ENCODE measurements at places on chromosomes 11 and 22.
A peak's percentile ranks its signal among the peaks of the same experiment; 100 is the strongest.

GRCh38 chr11:73420136-73420535, 43.9 kb downstream of the RELT start:
- DNase-seq = no peak

- DNase-seq = no peak
These were observed 4.4 kb downstream of the DUSP8 start for GRCh38 chr11:1567721-1568100.

DNA sequence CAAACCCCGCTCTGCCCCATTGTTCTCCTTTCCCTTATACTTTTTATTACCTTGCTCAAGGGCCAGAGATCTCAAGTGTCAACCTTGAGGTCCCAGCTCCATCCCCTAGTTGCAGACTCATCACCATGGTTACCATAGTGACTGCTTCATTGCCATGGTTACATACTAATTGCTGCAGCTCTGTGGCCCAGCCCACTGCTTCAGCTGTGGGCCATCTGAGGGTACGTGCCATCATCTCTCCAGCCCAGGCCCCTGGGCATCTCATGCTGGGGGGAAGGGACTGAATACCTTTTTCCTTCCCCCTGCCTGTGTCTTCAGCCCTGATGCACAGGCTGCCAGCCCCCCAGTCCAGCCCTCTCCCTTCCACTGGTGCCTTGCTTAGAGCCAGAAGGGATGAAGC, 22.2 kb downstream of the TREH start:
- no peak for DNase-seq

- peak; percentile 78 for DNase-seq
These were observed 26.1 kb downstream of the GDPD5 start for GRCh38 chr11:75499423-75500190.

GRCh38 chr11:65414776-65415498, 7.7 kb upstream of the NEAT1 start:
- peak; percentile 14 for DNase-seq

DNA sequence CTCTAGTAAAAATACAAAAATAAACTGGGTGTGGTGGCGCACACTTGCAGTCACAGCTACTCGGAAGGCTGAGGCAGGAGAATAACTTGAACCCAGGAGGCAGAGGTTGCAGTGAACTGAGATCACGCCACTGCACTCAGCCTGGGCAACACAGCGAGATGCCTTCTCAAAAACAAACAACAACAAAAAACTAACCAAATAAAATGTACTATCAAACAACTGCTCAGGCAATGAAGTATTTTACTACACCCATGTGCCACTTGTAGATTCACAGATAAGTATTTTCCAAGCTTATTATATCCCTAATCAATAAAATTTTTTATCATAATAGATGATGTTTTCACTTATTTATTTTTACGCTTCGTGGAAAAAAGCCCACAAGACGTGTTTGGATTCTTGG, 924 bp downstream of the C11orf65 start:
- DNase-seq = no peak

DNA sequence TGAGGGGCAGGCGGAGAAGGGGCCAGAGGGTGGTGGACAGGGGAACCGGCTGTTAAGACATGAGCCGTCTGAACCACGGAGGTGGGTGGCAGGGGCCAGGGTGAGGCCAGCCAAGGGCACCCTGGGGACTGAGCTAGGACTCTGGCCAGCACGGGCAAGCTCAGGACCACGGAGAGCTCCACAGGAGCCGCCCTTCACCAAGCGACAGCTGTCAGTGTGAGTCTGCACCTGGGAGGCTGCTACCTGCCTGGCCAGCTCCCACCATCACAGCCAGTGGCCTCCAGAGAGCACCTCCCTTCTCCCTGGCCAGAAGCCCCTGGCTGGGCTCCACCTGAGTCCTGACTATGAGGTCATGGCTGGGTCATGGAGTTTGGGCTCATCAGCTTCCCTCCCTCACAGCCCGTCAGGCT, 21.6 kb downstream of the MGAT3 start:
- peak; percentile 71 for DNase-seq

GRCh38 chr11:9617940-9618339, 44.5 kb downstream of the WEE1 start:
- DNase-seq = no peak

GRCh38 chr22:16914006-16914405, 88.8 kb upstream of the XKR3 start:
- DNase-seq = no peak

DNA sequence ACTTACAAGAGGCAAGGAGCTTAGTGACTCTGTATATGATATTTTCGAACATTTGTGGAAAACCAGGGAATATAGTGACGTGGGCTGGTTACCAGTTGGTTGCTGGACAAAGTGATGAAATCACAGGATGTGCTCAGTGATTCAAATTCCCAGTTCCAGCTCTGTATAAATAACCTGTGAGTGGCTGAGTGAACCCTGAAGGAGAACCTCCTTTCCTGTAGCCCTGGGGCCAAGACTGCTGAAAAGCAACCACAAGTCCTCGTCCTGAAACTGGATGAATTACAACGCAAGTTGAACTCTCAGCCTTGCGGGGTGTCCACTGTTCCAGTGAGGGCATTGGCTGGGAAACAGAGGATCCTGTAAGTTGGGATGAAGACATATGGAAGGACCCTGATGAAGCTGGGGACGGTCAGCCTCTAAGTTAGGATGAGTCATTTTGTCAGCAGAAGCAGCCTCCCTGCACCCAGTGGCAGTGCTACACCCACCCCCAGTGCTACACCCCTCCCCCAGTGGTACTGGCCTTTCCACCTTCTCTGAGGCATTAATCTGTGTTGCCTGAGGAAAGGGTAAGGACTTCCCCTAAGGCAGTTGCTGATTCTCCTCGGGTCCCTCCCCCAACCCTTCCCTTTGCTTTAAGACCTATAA, 22.0 kb upstream of the CD81 start:
- no peak for DNase-seq

DNA sequence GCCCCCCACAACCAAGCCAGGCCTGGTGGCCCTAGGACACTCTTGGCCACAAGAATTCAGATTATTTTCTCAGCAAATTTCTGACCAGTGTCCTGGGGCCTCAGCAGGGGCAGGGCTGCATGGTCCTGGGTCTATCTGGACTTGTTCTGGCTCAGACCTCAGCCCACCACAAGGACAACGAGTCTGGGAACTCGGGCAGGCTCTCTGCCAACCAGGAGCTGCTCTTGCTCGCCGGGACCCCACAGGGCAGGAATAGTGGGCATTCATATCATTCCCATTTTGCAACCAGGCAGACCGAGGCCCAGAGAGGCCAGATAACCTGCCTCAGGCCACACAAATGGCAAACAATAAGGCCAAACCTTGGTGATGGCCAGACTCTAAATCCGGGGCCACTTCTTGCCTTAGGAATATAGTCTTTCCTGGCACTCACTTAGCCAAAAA, 75.4 kb upstream of the WNT7B start:
- DNase-seq = no peak

GRCh38 chr11:128448200-128448886, 139.0 kb downstream of the ETS1 start:
- DNase-seq = no peak

GRCh38 chr11:27977527-27977926, 130.4 kb downstream of the KIF18A start:
- DNase-seq = no peak

DNA sequence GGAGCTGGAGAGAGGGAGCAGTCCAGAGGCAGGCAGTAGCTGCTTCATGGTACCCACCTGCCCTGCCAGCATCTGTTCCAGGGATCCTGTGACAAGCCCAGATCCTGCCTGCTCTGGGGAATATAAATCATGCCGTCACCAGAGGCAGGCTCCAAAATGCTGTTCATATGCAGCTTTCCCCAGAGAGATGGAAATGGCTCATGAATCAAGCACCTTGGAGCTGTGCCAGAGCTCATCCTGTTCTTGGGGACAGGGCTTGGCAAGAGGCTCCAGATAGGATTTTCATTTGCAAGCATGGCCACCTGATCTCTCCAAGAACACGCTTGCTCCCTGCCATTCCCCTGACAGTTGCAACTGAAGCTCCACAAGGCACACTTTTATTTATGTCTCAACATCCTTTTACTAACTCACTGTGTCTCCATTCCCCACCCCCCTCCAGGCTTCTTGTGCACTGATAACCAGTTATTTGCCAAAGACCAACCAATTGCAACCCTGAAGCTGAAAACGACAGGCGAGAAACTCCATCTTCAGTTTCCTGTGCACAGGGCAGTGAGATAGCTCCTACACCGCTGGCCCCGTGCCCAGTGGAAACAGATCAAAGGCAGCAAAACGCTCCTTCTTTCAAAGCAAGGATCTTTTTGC, 115.8 kb upstream of the PITPNB start:
- DNase-seq = peak; percentile 86

GRCh38 chr22:19750507-19751490, 9.8 kb upstream of the TBX1 start:
- DNase-seq = no peak

- peak; percentile 61 for DNase-seq
These were observed 1.7 kb downstream of the NUDT8 start for GRCh38 chr11:67627812-67628624.

DNA sequence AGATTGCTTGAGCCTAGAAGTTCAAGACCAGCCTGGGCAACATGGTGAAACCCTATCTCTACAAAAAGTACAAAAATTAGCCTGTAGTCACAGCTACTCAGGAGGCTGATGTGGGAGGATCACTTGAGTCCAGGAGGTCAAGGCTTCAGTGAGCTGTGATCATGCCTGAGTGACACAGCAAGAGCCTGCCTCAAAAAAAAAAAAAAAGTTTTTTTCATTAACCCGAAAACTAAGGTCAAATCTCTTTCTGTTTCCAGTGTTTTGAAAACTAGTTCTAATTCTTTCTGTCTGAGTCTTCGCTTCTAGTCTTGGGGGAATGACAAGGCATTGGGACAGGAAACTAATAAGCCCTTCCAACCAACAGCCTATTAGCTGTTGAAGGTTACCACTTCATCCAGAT, 57.6 kb downstream of the LIF start:
- no peak for DNase-seq

DNA sequence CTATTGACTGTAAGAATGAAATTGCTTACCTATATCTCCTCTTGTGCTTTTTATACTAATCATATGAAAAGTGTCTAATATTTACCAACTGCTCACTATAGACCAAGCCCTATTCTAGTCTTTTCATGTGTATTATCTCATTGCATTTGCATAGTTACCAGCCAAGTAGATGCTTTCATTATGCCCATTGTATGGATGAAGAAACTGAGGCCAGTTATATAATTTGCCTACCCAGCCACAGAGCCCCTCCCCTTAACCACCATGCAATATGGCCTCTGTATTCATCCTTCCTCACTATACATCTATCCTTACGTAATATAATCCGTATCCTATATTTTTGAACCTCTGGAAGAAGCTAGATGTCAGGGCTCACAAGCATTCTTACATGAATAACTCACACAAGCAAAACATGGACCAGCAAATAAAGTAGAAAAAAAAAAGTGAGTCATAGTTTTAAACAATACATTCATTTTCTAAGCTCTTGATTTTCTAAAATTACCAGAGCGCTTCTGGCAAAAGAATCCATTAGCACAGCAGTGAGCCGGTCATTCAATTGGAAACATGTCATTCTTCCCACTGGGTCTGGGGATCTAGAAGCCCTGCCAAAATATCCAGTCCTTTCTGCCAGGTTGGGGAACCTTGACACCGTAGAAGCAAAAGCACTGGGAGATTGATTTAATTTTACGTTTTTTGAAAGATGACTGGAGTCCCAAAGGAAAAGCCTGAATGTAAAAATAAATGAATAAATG, 80.0 kb downstream of the C11orf91 start:
- DNase-seq = no peak

- DNase-seq = peak; percentile 46
These were observed 2.8 kb downstream of the CFL1 start for GRCh38 chr11:65854852-65855837.

- peak; percentile 2 for DNase-seq
These were observed 44.4 kb upstream of the KCNQ1OT1 start for GRCh38 chr11:2744166-2744565.

DNA sequence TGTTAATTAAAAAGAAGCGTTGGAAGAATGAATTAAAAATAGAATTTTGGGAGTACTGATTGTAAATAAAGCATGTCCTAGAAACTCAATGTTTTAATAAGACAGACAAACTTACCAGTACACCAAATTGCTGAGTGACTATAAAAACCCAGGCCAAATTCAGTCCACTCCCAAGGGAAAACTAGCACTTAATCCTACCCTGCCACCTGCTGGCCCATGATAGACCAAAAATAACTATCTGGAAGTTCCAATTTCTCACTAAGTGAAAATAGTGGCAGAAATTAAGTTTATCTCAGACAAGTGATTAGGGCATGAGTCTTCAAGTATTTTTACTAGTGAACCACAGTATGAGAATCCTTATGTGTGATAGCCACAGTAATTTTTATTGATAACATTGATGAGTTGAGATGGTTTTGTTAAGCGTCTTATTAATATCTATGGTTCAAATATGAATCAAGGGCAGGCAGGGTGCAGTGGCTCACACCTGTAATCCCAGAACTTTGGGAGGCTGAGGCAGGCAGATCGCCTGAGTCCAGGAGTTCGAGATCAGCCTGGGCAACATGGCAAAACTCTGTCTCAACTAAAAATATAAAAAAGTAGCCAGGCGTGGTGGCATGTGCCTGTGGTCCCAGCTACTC, 9.8 kb upstream of the DDX10 start:
- peak; percentile 52 for DNase-seq

DNA sequence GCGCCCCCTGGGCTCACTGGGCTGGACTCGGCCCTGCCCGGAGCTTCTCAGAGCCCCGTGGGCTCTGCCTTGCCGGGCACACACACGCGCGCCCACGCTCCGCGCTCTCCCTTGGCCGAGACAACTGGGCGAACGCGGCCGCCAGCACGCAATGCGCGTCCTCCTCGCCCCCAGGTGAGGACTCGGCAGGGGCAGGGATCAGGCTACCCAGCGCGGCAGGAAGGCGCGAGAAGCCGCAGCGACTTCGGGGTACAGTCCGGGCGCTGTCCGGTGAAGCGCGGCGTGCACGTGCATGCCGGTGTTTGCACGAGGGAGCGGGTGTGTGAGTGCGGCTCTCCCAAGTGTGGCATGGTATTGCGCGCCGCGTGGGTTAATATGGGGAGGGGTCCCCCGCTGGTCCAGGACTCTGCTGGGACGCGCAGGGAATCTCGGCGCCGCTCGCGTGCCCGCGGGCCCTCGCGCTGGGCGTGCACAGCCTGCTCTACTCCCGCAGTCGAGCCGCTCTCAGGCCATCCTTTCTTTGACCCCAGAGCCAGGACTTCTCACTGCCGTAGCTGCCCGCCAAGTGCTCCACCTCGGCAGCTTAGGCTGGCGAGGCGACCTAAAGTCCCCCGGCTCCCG, 5.4 kb downstream of the WNT7B start:
- no peak for DNase-seq

GRCh38 chr11:65793144-65793581, 6.3 kb downstream of the OVOL1 start:
- no peak for DNase-seq

DNA sequence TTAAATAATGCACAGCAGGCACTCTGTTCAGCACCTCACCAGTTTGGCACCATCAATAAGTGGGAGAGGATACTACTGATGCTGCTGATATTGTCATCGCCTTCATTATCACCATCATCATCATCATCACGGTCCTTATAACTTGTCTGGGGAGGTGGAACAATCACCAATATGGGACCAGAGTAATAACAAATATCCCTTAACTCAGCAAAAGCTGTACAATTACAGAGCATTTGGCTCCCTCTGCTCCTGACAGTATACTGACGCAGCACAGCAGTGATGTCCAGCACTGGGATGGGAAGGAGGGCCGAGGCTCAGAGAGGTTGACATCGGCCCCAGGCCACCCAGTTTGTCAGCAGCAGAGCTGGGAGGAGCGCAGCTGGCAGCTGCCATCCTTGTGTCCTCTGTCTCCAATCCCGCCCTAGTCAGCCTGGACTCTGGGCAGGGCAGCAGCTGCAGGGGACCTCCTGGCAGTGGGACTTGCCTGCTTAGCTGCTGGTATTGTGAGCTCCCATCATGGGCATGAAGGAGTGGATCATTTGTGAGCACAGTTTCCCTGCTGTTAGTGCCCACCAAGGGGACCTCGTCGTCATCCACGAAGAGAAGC, 90.0 kb downstream of the DHCR7 start:
- no peak for DNase-seq
